ENCODE measurements at places on chromosomes 11 and 22.

GRCh38 chr22:25840891-25841290 is 98.9 kb downstream of the MYO18B start:
- DNase-seq, result no peak

DNA sequence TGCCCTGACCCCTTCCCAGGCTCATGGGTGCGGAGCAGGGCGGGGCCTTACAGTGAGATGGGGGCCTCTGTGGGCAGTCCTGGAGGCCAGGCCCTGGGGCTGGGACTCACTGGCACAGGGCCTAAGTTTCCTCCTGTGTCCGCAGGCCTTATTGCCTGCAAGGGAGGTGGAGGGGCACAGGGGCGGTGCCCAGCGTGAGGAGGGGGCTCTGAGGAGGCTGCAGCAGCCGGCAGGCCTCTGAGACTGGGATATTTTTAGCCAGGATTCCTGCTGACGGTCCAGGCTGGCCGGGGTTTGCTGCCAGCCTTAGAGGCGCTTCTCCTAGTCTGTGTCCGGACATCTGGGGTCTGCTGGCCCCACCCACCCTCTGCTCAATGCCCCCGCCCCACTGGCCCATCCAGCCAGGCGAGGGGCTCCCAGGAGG is 5.7 kb upstream of the RTN4R start:
- DNase-seq, result no peak

DNA sequence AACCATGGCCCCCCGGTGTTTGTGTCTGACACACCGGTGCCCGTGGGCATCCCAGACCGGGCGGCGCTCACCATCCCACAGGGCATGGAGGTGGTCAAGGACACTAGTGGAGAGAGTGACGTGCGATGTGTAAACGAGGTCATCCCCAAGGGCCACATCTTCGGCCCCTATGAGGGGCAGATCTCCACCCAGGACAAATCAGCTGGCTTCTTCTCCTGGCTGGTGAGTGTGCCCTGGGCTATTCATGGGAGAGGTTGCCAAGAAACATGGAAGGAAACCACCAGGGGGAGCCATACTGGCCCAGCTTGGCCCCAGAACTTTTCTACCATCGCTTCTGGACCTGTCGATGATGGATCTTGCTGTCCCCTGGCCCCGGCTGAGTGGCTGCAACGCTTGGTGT is 36.5 kb downstream of the PRDM11 start:
- peak; percentile 24 for DNase-seq

GRCh38 chr11:30707110-30707509 is 121.0 kb upstream of the MPPED2 start:
- DNase-seq, result no peak

DNA sequence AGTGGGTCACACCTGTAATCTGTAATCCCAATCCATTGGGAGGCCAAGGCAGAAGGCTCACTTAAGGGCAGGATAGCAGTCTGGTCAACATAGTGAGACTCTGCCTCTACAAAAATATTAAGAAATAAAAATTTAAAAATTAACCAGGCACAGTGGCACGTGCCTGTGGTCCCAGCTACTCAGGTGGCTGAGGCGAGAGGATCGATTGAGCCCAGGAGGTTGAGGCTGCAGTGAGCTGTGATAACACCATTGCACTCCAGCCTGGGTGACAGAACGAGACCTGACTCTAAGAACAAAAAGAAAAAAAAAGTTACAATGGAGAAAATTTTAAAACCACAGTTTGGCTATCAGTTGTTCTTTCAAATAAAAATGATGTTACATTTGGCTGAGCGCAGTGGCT is 13.4 kb upstream of the SYNGR1 start:
- no peak for DNase-seq

GRCh38 chr11:119550053-119550752 is 127.2 kb upstream of the THY1 start:
- no peak for DNase-seq

GRCh38 chr11:115042002-115042401 is 363.7 kb downstream of the NXPE2 start:
- DNase-seq, result no peak

DNA sequence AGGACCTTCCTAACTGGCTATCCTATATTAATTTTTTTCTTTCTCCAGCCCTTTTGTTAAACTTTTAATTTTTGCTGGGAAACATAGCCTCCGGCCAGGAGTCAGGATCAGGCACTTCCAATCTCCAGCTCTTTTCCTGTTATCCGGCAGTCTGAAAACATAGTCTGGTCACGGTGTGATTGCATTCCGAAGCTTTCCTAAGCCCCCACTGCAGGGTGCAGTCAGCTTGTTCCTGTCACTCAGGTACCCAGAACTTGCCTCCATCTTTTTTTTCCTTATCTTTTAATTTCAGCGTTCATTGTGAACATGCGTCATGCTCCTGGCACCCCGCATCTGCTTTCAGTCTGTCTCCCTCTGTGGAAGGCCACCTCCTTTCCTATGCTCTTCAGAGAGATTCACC is 59.4 kb downstream of the GRK3 start:
- DNase-seq, result no peak

- no peak for DNase-seq
Observed at GRCh38 chr11:29309992-29310391, 706.8 kb downstream of the KCNA4 start.

DNA sequence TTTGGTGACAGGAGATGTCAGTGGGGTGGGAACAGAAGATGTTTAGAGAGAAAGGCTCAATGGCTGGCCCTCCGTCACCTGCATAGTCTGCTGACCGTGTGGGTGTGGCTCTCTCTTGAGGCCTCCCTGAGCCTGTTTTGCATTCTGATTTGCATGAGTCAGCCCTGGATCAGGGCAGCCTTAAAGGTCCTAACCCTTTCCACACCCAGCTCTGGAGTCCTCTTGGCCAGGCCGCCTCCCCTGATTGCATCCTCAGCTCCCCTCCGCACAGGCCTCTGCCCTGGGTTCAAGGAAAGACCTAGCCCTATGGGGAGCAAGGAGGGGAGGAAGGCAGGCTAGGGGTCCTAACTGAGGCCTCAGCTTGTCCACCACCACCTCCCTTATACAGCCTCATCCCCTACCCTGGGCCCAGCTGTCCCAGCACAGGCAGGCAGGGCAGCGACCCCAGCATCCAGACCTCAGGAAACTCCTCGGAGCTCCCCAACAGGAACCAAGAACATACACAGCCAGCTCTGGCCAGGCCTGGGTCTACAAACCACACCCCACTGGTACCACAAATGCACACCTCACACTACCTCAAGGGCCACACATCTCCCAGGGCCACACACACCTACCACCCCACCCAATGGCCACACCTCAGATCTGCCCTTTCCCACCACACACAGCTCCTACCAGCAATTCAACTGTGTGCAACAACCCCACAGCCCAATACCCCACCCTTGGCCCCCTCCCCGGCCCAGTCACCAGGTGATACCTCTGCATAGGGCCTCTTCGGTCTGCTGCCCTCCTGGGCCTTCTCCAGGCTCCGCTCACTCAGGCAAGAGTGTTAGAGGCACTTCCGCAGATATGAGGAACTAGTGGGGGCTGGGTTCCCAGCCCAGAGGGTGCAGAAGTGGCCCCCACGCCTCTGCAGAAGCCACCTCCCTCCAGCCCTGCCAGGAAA is 13.7 kb downstream of the ARAP1 start:
- DNase-seq, result no peak

GRCh38 chr11:33606762-33607161 is 93.9 kb downstream of the C11orf91 start:
- DNase-seq, result no peak

DNA sequence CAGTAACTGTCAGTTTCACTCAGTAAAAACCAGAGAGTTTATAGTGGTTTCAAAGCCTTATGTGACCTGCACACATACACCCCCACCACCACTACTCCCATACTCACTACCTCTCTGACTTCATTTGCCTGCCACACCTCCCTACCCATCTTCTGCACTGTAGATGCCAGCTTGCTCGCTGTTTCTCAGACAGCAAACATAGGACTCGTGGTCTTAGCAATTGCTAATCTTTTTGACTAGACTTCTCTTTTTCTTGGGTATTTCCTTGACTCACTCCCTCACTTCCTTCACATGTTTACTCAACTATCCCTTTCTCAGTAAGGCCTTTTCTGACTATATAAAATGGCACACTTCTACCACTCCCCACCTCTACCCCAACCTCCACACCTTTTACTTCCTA is 27.8 kb downstream of the CEP295 start:
- DNase-seq, result peak; percentile 21

GRCh38 chr22:20093418-20094196 is 13.6 kb downstream of the DGCR8 start:
- DNase-seq, result no peak

GRCh38 chr11:59285716-59286260 is 72.9 kb upstream of the OR5AN1 start:
- DNase-seq, result no peak
